ENCODE measurements at places on chromosomes 6 and 20.

GRCh38 chr6:116633685-116634084 lies 17.4 kb downstream of the RSPH4A start:
- no peak for DNase-seq

DNA sequence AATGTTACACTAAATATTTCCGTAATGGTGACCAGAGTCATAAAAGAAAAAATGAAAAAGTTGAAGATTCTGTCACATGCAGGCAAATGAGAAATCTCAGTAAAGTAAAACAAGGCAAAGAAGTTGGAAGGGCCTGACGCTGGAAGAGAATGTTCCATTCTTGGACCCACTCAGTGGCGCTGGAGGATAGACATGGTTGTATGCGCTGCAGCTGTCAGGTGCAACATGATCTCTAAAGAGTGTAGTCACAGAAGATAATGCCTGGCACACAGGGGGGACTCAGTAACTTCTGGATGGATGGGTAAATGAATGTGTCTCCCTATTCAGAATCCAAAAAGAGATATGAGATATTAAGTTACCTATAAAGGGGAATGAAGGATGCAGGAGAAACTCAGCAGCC lies 116.3 kb downstream of the FAXC start:
- no peak for DNase-seq

DNA sequence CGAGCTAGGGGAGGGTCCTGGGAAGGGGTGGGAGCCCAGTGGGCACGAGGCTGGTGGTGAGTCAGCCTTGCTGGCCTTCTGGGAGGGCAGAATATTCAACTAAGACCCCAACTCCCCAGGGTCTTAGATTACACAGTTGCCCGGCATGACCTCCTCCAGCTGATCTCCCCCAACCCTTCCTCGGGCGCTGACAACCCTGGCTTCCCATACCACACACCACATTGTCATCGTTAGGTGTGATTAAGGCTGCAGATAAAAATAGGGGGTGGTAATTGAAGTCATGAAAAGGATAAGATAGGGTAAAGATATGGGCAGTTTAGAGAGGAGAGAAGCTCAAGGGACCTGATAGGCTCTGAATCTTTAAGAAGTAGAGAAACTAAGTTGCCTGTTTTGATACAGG lies 10.5 kb downstream of the CDC40 start:
- DNase-seq: no peak

DNA sequence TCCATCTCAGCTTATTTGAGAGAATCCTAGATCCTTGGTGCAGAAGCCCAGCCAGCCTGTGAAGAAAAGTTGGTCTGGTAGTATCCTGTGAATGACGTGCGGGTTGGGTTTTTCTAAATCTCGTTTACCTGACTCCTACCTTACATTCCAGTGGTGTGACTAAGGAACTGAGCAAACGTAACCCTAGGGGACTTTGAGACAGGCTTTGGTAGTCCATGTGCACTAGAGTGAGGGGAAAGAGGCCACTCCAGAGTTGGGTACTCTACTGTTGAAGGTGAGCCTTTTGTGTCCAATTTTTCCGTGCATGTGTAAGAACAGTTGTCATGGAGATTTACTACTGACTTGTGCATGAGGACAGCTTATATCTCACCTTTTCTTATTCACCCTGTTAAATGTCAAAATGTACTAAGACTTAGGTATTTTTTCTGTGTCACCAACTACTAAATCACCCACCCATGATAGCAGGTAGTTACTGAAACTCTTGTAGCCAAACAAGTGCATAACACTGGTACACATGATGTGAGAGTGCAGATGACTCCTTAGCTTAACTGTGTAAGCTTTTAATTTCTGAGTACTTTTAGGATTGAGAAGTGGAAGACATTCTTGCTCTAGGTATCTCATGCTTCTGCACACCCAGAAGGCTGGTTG lies 26.3 kb upstream of the PLCG1 start:
- no peak for DNase-seq

- no peak for DNase-seq
Observed at GRCh38 chr6:162014069-162014811, 713.3 kb downstream of the PRKN start.

- no peak for DNase-seq
Observed at GRCh38 chr6:143528164-143528811, 16.8 kb upstream of the FUCA2 start.

DNA sequence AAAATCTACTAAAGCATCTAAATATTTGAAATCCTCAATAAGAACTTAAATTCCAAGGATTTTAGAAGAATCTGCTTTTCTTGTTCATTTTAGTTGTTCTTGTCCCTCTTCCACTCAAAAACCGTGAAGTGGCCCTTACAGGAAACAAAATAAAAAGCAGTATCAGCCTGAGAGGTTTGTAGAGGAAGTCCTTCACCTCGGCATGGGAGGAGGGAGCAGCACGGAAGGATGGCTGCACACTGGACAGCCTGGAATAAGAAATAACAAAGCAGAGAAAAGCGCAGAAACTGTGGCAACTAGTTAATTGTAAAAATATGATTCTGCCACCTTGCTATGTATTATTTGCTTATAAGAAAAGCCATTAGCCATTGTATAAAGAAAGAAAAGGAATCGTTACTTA lies 46.1 kb downstream of the RALGAPA2 start:
- DNase-seq: no peak

Measured in stimulated activated CD8-positive, alpha-beta memory T cell treated with anti-CD3 and anti-CD28 coated beads, Interleukin-4, amount 100 ng/mL, for 24 hours (primary cell).